LoVo (cell line): ENCODE measurements at places on chromosomes 7 and 10.

DNA sequence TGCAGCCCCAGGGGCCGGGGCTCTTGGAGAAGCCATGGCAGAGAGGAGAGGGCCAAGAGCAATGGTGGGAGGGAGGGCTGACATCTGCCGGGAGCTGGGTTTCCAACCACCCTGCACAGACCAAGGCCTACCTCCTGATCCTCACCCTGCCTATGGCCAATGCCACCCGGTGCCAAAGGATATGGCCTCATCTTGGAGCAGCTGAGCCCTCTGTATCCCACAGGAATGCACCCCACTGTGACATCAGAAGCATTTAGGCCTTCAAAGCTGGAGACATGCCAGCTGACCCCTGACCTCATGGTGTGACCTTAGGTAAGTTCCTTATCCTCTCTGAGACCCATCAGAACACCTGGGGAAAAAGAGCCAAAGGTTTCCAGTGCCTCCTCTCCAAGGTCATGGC, 113.6 kb upstream of the ZMIZ1 start:
- no peak for DNase-seq

DNA sequence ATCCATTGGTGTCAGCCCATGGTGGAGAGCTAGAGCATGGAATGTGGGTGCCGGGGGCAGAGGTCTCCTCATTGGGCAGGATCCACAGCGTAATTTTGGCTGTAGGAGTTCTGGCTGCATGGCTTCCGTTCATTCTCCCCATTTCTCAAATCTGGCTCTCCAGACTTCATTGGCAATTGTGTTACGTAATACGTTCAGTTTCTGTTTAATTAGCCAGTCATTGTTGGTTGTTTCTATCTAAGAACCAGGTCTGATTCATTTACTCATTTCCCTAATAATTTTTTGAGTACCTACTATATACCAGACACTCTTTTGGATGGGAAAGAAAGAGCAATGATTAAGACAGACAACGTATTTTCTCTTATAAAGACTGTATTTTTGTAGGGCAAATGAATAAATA, 299.6 kb downstream of the CSTF2T start:
- DNase-seq, result no peak

GRCh38 chr7:7476381-7476780, 59.3 kb downstream of the COL28A1 start:
- DNase-seq, result no peak

GRCh38 chr7:148709014-148709413, 10.3 kb downstream of the CUL1 start:
- no peak for DNase-seq

- DNase-seq, result no peak
Measured at GRCh38 chr7:127831318-127832219, 179.6 kb downstream of the SND1 start.

GRCh38 chr10:46264737-46265368, 21.9 kb upstream of the ANTXRL start:
- no peak for DNase-seq

DNA sequence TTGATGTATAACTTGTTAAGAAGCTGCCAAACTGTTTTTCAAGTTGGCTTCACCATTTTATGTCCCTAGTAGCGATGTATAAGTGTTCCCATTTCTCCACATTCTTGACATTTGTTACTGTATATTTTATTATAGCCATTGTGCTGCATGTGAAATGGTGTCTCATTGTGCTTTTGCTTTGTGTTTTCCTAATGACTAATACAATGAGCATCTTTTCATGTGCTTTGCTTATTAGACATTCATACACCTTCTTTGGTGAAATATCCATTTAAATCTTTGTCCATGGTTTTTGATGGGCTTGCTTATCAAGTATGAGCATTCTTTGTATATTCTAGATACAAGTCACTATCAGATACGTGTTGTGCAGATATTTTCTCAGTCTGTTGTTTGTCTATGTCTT, 203.0 kb downstream of the CCSER2 start:
- no peak for DNase-seq
